ENCODE measurements at places on chromosomes 1 and 21.

DNA sequence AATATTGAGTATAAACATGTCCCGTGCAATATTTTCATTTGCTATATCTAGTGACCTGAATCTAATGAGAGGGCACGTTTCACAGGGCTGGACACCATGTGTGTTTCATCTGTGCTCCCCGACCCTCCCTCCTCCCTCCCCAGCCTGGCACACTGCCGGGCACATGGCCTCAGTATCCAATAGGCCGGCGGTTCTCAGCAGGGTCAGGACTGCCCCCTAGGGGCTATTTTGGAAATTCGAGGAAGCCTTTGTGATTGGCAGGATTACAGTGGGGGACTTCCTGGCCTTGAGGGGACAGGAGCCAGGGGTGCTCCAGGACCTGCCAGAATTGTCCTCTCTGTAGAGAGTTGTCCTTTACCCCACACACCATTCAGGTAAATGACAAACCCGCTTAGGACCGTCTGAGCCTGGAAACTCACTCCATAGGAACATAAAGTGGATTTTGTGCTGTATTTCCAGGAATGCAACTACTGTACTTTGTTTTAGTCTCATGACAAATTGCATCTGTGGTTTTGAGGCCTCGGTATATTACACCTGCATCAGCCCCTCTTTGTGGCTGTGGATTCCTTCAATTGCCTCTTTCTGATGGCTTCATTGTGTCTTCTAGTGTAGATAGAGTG, 109.5 kb upstream of the SIM2 start:
- DNase-seq, result peak; percentile 32

GRCh38 chr1:36322041-36322785, 1.2 kb downstream of the EVA1B start:
- DNase-seq, result no peak

DNA sequence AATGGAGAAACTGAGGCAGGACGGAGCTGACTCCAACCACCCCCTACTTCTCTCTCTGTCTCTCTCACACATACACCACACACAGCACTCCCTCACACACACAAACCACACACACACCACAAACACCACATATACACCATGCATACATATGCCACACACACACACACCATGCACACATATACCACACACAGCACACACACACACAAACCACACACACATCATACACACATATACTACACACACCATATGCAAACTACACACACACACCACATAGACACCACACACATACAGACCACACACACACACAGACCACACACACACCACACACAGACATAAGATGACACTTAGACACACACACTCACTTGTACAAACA, 94.3 kb downstream of the RIPK4 start:
- no peak for DNase-seq

DNA sequence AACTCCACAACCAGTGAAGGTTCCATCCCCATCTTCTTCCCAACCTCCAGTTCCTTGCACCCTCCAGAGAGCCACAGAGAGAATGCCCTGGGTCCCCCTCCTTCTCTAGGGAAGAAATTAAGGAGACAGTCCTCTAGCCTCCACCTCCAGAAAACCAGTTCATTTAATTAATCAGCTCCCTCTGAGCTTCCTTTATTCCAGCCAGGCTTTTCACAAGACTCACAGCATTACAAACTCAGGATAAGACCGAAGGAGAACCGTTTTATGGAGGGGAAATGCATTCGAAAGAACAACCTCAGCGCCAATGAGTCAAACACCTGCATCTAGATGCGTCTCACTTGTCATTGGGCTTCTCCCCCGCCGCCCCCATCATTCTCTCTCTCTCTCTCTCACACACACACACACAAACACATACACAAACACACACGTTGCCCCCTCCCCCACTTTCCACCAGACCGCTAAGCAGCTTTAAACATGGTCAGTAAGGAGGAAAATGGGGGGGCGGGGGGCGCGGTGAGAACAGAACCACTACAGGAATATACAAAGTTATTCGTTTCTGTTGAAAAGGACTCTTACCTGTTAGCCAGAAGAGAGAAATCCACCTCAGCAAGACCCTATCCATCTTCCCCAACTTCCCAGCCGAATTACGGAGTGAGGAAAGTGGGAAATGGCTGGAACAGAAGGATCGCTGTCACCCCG, 544 bp downstream of the ILDR2 start:
- peak; percentile 45 for DNase-seq

- DNase-seq, result no peak
Observed at GRCh38 chr1:202251424-202252256, 58.0 kb downstream of the LGR6 start.

DNA sequence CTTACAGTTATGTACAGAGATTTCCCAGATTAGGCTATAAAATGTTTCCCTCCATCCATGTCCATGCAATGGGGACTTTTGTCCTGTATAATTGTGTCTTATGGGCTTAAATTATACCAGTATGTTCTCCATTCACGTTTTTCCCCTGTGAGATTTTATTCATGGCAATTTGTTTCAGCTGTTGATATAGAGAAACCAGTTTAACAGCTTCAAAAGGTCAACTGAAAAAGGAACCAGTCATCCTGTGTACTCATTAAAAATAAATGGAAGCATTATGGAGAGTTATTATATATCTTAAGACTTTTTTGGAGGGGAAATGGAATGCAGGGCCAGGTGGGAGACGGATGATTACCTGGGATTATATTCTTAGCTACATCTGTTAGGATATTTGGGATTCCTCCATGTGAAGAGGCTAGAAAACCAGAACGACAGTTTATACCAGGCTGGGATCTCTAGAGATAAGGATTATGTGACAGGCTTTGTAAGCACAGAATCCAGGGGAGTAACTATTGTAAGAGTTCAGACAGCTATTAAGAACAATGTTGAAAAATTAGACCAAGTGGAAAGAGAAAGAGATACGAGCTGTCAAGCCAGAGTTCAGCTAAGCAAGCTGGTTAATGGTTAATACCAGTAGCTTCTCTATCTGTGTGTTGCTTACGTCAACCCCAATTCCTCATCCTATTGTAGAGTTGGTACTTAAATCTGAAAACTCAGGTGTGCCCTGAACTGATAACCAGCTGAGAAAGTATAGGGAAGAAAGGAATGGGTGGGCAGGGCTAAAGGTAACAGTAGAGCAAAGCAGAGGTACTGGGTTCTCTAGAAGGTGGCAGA, 12.4 kb upstream of the ZNF697 start:
- DNase-seq, result no peak

GRCh38 chr21:15240848-15241247, 176.0 kb upstream of the NRIP1 start:
- DNase-seq, result no peak
